ENCODE measurements at places on chromosomes 4 and X.

- no peak for DNase-seq
Measured at GRCh38 chrX:108947205-108947604, 210.8 kb upstream of the IRS4 start.

DNA sequence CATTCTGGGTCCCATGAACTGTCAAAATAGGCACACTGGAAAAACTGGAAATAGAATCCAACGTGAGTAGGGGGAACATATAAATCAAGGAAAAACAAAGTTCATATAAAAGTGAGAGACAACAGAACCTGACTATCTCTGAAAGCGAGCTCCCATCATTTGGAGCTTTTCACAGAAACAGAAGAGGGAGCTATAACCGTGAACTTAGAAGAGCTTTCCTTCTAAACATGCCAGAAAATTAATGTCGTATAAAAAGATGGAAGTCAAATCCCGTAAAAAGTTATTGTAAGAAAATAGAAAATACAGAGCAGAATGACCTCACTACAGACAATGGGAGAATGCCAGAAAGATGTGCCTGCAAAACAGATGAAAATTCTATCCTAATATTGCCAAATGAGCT is 23.9 kb upstream of the HSD17B10 start:
- DNase-seq = no peak

DNA sequence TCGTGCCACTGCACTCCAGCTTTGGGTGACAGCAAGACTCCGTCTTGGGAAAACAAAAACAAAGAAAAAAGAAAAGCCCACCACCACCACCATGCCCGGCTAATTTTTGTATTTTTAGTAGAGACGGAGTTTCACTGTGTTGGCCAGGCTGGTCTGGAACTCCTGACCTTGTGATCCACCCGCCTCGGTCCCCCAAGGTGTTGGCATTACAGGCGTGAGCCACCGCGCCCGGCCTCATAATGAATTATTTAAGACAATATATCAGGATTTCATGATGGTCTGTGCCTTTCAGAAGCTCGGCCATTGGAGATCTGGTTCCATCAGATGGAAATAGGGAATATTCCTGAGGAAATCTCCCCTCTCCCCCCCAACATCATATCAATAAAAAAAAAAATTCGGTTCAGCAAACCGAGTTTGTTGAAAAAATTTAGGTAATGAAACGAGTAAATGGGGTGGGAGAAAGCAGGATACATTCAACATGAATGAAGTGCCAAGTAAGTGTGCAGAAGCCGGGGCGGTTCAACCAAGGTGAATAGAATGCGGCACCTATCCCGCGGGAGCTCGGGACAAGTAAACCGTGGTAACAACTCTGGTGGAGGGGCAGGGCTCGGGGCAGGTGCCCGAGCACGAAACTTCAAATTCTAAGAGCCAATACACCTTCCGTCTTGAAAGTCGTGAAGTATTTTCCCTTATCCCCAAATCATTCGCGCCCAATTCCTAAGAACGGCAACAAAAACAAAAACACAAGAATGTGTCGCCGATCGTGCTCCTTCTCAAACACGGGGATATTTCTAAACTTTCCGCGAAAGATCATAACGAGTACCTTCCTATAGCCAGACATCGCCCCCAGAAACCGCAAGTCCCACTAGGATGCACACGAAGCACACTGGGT is 773 bp upstream of the TXLNG start:
- no peak for DNase-seq

GRCh38 chr4:173014113-173014558 is 154.5 kb upstream of the GALNT7 start:
- no peak for DNase-seq

- no peak for DNase-seq
Measured at GRCh38 chrX:131614241-131614640, 70.4 kb downstream of the OR13H1 start.

DNA sequence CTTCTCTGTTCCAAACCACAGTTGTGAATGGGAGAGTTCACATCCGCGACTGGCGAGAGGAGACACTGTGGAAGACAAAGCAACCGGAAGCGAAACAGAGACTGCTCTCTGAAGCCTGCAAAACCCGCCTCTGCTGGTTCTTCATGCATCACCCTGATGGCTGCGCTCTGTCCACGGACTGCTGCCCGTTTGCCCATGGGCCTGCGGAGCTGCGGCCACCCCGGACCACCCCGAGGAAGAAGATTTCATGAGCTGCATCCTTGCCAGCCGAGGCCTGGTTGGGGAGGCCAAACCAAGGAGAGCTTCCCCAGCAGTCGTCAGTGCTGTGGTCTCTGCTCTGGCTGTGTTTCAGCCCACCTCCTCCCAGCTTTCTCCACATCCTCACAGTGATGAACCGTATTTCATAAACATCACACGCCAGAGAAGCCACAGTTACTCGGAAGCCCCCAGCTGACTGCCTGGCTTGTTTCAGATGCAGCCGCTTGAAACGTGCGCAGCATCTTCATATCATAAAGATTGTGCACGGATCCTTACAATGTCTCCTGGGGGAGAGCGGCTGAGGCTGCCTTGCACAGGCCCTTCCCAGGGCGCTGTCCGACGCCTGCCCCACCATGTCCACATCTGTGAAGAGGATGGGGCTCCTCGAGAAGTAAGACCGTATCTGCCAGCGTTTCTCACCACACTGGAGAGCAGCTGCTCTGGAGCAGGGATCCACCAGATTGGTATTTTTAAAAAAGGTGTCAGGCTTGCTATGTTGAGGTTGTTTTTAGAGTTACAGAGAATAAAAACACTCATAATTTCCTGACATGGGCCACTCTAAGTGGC is 35.4 kb downstream of the TRMT44 start:
- DNase-seq = no peak

DNA sequence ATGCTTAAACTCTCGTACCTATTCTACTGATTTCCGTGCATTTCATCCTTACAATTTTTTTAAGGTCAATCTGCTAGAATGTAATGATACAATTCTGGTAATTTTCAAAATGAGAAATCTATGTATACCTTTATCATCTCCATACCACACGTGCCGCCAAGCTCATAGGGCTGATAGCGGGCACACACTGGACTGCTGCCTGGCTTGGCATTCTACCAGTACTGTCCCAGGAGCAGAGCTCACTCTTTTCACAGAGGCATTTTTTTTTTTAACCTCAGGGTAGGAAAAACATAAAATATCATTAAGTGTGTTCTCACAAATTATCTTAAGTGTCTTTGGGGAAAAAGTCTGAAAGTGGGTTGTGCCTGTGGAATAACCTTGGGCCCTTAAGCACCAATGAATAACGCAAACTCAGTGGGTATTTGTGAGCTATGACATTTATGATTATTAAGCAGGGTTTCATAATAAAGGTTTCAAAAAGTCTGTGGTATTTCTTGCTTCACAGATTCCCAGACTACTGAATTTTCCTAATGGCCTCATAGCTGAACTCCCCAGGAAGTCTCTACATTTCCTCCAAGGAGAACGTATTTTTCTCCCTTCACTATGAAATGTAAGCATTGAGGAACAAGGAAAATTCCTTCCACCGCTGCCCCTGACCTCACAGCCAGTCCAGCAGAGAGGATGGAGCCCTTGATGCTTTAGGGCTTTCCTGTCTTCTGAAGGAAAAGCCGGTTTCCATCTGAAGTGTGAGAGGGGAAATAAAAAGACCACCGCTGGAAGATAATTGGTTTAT is 125.2 kb downstream of the ELOVL6 start:
- DNase-seq = no peak

DNA sequence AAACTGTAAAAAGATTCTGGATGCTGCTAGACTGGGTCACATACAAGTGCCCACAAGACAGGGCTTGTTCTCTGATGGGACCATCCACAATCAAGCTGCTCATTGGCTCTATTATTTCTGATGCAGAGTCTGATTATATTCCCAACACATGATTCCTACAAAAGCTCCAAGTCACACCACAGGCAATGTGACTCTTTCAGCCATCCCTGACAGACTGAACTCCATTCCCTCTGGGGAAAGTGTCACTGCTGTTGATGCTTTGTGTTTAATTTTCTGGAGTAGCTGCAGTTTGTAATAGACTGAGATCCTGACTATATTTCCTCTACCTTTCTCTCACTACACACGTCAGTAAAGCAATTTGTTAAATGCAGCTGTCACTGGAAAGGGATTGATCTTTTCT is 55.4 kb upstream of the BCLAF3 start:
- DNase-seq = no peak

- no peak for DNase-seq
Measured at GRCh38 chrX:154021131-154021611, 1.5 kb upstream of the IRAK1 start.

DNA sequence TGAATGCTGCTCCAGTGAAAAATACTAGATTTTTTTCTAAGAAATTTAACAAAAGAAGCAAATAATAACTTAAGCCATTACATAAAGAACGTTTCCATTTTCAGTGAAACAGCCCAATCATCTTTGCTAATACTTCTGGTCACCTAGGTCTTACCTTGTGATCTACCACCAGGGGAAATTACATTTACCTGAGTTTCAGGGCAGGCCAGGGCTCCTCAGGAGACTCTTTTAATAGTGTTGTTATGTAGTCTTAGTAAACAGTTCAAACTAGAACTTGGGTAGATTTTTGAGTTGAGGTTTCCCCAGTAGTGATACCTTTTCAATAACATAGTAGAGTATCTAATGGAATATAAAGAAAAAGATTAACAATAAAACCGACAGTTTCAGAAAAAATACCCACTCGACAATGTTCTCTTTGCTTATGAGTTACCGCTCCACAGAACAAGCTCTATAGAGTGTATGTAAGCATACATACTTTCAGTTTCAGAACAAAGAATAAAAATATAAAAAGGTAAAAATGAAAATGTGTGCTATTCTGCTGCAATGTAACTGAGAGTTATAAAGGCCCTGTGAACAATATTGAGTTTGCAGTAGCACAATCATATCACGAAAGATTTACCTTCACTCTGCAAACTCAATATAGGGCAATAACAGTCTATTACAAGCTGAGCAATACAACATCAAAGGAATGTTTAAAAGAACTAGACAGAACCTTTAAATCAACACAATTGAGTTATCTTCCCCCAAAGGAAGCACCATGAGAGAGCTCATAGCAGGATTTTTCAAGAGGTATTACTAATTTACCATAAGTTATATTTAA is 165.8 kb downstream of the ATOH1 start:
- no peak for DNase-seq

DNA sequence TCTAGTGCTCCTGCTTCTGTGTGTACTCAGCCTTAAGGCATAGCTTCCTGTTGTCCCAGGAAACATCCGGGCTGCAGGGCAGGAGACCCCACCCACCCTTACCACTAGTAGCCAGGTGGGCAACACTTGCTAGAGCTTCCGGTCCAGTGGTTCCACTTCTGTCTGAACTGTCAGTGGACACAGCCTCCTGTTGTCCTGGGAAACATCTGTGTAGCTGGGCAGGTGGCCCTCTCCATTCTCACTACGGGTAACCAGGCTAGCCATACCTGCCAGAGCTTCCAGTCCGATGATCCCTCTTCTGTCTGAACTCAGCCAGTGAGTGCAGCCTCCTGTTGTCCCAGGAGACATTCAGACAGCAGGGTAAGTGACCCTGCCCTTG is 372.2 kb downstream of the INPP4B start:
- DNase-seq = no peak

- DNase-seq = no peak
Measured at GRCh38 chrX:40736170-40736505, 796 bp upstream of the MED14 start.

DNA sequence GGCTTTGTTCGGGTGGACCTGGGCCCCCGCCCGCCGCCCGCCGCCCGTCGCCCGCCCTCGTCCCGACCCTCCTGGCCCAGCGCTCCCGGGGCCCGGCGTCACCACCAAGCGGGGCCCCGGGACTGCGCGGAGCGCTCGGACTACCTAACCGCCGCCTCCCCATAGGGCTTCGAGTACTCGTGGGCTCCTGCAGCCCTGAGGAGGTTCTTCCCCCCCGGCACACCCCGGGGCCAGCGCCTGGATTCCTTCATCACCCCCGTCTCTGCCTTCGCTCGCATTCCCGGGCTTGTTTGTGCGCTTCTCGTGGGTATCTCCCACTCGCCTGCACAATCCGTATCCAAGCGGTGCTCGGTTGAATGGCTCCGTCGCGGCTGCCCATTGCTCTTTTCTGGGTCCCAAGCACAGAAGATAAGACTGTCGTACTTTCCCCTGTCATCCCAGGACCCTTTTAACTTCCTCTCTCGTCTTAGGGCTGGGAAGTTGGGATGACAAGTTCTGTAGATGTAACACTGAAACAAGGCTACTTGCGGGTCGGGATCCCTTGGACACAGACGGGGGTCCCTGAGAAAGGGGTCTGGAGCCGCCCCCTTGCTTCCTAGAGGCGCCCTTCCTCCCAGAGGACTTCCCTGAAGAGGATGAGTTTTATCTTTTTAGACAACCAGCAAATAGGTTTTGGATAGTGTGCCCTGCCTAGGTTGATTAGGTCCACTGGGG is 565 bp downstream of the MOB1B start:
- no peak for DNase-seq

GRCh38 chr4:52407545-52407944 is 251.6 kb downstream of the USP46 start:
- DNase-seq = no peak

- no peak for DNase-seq
Measured at GRCh38 chr4:116082808-116083366, 969.5 kb upstream of the NDST4 start.

GRCh38 chrX:15315509-15315908 is at the start of gene ASB11:
Gene ASB11, minus strand, starts transcription at chrX:15315640. Its CDS starts 35 bp downstream, at chrX:15315605.
- DNase-seq = no peak

- no peak for DNase-seq
Measured at GRCh38 chr4:13544606-13545393, 492 bp upstream of the NKX3-2 start.

GRCh38 chr4:82403725-82404124 is 26.5 kb downstream of the HNRNPDL start:
- no peak for DNase-seq

- DNase-seq = no peak
Measured at GRCh38 chrX:48997455-48997854, 4.6 kb downstream of the GRIPAP1 start.

DNA sequence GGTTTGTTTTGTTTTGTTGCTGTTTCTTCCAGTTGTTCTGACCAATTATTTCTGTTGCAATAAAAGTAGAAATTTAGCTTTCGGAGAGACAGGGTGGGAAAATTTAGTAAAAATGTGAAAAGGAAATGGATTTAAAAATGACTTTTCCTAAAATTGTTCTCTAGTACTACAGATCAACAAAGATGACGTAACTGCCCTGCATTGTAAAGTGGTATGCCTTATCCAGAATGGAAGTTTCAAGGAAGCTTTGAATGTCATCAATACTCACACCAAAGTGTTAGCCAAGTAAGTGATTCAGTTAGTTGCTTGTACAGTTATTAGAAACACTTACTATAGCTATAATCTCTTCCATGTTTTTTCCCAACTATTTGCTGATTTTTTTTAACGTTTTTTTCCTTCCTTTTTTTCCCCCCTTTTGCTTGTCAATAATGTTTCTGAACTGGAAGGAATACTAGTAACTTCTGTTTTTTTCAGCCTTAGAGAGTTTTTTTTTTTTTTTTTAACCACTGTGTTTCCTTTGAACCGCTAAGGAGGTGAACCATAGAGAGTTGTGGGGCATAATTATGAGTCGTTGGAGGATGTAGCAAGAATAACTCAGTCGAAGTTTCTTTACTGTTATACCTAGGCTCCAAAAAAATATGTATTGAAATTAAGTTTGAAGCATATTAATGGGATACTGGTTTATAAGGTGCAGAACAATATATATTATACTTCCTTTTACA is 2.2 kb downstream of the SRP72 start:
- no peak for DNase-seq

- DNase-seq = no peak
Measured at GRCh38 chr4:70443329-70443728, 28.7 kb upstream of the MUC7 start.

Measured in CD4-positive, alpha-beta memory T cell (primary cell).